ENCODE measurements at places on chromosomes 6 and 20.

- no peak for DNase-seq
These were observed 190.8 kb downstream of the BMP7 start for GRCh38 chr20:57075603-57076002.

- DNase-seq = no peak
These were observed 229.3 kb downstream of the QKI start for GRCh38 chr6:163643866-163644265.

DNA sequence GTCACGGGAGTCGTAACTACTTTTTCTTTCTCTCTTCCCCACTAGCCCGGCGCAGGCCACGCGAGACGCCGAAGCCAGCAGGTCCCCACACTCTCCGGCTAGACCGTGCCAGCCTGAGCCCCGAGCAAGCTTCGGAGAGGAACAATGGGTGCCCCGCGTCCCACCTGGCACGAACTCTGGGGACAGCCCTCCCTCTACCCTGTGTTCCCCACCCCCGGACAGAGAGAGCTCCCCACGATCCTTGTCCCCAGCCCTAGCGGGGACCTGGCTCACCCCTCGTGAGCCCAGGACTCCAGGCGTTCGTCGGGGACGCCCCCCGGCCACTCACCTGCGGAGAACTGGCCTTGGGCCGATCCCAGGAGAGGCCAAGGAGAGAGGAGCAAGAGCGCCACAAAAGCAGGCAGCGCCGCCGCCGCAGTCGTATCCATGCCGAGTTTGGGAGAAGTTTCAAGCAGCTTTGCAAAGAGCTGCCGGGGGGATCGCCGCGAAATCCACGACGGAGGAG lies 416 bp downstream of the PTPRK start:
- peak; percentile 21 for DNase-seq

GRCh38 chr6:168737481-168737880 lies 296.5 kb downstream of the SMOC2 start:
- DNase-seq = no peak

- no peak for DNase-seq
These were observed 22.6 kb upstream of the PREX1 start for GRCh38 chr20:48850257-48850976.

DNA sequence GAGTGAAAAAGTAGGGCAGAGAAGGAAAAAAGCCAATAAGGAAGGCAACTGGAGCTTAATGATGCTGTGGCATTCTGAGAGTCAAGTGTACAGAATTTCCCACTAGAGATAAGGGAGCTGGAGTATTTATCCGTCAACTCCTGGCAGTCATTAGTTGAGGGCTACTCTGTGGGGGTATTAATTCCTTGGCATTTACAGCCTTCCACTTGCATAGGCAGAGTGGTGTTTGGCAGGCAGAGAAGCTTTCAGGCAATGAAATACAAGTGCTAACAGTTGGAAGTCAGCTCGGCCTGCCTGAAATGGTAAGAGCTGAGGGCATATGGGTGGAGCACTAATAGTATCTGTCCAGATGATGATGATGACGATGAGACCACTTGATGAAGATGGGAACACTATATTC lies 207.3 kb upstream of the FLRT3 start:
- DNase-seq = no peak

DNA sequence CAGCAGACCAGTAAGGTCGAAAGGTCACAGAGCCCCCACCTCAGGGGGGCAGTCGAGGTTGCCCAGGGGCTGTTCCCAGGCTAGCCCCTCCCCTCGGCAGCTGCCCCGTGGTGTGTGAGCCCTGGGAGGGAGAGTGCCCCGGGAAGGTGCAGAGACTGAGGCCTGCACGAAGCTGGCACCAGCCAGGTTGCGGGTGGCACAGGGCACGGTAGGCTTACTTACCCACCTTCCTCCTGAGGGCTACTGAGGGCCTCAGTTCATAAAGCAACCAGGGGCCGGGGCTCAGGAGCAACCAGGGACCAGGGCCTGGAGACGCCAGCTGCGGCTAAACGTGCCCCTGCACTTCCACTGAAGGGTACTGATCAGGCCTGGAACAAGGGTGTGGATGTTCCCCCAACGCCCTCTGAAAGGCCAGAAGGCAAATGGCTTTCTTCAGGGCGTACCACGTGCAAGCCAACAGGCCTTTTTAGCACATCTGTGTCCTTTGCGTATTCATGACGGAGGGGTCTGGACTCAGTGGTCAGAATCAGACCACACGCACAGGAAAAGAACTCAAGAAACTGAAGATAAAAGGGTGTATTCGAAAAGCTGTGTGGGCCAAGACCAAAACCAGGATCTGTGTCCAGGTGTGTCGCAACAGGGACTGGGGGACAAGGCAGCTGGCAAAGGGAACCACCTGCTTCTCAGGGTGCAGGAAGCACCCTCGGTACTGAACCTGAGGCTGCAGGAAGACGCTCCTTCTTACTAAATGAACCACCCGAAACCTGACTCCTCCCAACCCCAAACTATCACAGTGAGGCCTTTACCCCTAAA lies 24.5 kb upstream of the TCFL5 start:
- no peak for DNase-seq

- no peak for DNase-seq
These were observed 16.9 kb downstream of the STX16 start for GRCh38 chr20:58667975-58668374.

DNA sequence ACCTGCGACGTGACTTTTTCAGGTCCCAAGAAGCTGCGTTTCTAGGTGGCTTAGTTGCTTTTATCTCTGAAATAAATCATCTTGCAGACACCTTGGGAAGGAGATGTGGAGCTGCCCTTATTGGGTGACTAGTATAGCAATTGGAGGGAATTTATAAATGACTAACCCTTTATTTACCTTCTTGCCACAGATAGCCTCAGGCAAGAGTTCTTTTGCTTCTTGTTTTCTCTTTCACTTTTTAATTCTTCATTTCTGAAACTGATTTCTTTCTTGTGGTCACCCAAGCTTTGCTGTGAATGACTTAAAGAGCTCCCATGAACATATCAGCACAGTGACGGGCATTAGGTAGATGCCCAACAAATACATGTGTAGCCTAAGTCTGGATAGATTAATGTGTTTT lies 3.0 kb downstream of the ADGRF4 start:
- no peak for DNase-seq

DNA sequence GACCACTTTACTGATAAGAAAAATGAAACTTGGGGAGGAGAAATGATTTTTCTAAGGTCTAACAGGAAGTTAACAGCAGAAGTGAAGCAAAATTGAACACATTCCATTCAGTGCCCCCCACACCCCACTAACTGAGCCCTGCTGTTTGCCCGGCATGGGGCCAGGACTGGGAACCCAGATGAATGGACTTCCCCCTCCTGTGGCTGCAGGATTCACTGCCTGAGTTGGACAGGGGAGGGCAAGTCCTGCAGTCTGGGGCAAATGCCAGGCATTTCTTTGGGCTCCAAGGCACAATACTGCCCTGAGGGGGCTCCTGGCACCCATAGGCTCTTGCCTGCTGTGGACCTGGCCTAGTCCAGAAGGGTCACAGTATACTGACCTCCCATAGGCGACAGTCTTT lies 28.3 kb downstream of the FYN start:
- DNase-seq = no peak

DNA sequence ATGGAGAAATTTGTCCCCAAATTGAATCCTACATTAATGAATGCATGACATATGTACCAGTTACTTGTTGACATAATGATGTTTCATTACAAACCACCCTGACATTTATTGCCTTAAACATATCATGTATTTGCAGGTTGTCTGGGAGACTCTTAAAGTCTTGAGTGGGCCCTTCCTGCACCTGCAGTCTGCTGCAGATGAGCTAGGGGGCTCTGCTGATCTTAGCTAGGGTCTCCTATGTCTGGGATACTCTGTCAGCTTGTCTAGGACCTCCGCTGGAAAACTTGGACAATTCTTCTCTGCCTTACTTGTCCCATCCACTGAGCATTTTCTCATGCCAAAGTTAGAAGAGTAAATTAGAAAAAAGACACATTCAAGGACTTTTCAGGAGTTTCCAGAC lies 581.6 kb downstream of the HAO1 start:
- no peak for DNase-seq

DNA sequence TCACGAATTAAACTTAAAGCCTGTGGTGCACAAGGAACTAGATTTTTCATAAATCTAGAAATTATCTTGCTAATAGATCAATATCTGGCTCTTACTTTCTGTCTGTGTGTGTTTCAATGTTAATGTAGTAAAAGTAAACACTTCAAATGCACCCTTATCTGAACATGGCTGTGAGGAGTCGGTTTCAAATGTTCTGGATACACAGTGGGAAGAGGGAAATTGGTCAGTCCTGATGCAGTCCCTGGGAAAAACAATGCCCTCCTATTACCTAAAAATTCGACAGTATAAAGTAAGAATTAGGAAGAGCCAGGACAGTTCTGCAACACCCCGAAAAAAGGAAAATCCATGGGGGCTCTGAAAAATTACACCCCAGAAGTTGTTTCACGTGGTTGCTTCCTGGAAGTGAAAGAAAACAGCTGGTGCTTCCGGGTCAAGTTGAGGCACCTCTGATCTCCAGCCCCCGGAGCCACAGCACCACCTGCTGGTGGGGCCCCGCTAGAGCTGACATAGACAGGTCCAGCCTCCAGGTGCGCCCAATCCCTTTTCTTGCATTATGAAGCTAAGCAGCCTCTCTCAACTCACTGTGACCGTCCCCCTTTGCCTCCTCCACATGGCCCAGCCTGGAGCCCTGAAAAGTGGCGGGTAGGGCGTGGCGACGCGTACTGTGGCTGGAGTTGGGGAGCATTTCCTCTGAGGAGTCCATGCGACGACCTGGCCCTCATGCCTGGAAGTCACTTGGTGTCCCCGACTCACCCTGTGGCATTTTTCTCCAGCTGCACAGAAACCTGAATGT lies 8.3 kb downstream of the SEMG2 start:
- DNase-seq = no peak

DNA sequence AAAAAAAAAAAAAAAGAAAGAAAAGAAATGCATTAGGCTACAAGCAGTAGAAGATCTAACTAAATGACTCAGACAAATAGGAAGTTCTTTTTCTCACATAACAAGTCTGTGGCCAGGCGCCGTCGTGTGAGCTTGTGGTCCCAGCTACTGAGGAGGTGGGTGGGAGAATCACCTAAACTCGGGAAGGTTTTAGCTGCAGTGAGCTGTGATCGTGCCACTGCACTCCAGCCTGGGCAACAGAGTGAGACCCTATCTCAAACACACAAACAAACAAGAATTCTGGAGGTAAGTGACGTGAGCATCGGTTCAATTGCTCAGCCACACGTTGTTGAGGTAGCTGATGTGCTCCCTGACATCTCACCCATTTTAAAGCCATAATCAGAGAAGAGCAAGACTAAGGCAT lies 37.9 kb upstream of the SLC23A2 start:
- DNase-seq = no peak

- no peak for DNase-seq
These were observed 4.4 kb upstream of the MEP1A start for GRCh38 chr6:46788791-46789190.

DNA sequence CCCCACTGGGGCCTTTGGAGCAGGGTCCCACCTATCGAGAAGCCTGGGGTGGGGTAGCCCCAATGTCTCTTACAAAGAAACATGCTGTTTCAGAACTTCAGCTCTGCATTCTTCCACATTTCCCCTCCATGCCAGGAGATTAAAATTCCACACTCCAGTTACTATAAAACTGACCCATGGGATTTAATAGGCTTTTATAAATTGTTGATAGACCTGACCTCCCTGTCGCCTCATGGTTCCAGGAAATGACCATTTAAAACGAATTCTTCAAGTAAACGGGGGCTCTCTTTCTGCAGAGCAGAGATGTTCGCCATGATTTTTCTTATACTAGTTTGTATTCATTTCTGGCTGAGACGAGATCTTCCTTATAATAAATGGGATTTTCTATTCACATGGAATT lies 19.3 kb downstream of the RIN2 start:
- no peak for DNase-seq

GRCh38 chr6:151196555-151196954 lies 43.2 kb upstream of the AKAP12 start:
- DNase-seq = no peak

DNA sequence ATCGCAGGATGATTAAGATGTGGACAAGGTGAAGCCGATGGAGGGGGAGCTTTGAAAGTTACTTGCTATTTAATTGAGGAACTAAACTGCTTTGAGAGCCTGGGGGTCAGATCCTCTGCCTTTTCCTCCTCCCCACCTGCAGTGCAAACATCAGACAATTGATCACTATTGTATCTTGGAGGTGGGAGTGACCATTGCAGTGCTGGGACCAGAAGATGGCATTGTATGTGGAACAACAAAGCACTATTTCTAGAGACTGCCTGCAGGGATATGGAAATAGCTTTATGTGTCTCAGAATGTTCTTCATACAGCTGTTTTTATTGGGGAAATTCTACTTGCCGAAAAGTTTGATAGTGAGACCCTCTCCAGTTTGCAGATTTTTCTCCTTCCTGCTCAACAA lies 4.2 kb downstream of the MOG start:
- DNase-seq = no peak

DNA sequence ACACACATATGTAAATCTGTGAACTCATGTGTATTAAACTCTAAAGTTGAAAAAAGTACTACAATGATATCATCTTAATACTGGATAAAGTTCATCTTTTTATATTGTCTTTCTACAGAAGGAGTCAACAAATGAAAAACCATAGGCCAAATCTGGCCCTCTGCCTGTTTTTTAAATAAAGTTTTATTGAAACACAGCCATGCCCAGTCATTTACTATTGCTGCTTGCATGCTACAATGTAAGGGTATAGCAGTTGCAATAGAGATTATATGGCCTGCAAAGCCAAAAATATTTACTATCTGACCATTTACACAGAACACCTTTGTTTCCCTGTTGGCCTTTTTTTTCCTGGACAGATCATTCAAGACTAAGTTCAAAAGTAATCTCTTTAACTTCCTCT lies 374.6 kb upstream of the ARID1B start:
- DNase-seq = no peak

- no peak for DNase-seq
These were observed 155.2 kb downstream of the TTLL2 start for GRCh38 chr6:167479901-167480648.
